Fibroblast of skin of abdomen (primary cell): ENCODE measurements at places on chromosomes 1 and 21.

GRCh38 chr1:15325375-15326085, 78.5 kb downstream of the FHAD1 start:
- no peak for DNase-seq

DNA sequence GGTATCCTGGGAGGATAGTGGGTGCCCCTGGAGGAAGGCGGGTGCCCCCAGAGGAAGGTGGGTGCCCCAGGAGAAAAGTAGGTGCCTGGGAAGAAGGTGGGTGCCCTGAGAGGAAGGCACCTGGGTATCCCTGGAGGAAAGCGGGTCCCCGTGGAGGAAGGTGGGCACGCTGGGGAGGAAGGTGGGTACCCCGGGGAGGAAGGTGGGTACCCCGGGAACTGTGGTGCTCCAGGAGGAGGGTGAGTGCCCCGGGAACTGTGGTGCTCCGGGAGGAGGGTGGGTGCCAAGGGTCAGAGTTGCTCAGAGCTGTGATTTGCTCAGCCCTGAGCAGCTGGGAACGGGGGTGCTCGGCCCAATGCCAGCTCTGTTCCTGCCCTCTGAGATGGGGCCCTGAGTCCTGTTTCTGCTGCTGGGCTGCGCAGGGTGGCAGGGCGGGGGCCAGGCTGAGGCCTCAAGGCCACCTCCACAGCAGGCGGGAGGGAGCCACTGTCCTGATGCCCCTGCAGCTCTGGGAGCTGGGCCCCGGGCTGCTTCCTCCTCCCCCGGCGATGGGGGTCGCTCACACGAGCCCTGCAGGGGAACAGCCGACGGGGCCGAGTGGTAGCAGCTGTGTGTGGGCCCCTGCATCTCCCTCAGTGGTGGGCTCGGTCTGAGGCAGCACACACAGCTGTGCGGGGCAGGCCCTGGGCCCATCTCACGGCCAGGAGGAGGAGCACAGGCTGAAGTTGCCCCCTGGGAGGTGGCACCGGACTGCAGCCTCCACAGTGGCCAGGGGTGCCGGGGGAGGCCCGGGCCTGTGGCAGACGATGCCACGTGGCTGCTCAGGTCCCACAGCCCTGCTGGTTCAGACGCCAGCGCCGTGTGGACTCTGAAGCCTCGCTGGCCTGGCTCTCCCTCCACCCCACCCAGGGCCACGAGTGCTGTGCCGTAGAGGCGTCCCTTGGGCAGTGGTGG, 57.4 kb downstream of the SLX9 start:
- DNase-seq: no peak

DNA sequence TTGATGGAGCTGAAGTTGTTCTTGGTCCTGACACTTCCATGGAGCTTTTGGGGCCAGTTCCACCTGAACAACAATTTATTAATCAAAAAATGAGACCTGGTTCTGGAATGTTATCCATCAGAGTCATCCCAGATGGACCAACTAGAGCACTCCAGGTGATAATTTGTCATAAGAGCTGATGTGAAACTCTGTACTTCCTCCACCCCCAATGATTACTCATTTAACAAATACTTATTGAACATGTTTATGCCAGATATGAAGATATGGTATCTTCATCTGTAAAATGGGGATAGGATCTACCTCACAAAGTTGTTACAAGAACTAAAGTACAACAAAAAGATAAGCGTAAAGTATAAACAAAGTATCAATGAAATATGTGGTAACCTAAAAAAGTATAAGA, 153.2 kb downstream of the VPS13D start:
- no peak for DNase-seq

DNA sequence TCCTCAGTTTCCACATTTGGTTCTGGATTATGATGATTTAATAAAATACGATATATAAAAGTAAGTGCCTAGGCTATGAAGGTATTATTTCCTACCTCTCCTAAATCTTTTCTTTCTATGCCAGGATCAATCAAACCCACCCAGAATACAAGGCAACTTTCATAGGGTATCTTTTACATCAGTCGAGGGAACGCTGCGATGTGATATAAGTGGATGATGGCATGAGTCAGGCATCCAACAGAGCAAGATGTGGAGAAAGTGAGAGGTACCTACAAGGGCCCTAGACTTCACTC, 781 bp downstream of the TTLL7 start:
- DNase-seq: no peak

DNA sequence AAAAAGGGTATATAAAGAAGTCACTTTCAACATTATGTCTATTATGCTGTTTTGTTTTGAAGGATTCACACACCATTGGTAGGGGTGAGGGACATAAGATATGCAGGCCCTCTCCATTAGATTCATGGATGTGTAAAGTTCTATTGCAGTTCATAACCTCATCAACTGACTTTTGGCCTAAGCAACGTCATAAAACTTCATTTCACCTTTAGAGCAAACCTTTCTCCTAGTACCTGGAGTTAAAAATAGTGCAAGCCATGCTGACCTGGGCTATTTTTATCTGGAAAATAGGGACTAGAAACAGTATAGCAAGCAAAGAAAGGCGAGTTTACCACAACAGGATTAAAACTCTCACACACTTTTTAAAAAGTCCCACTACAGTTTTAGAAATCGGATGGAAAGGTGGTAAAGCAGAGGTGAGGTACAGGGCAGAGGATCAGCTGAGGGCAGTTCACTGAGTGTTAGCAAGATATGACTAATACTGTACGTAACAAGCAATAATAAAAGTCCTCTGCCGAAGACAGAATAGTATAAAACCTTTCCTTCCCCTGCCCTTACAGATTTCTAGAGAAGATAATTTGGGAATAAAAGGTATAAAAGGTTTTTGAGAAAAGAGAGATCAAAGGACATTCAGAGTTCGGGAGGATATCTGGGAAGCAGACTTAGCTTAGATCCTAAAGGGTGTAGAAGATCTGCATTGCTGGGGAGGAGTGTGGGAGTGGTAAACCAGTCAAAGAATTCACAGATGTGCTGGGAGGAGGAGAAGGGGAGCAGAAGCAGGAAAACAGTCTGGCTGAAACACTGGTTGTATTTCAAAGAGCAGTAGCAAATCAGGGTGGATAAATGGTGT, 14.3 kb downstream of the EGLN1 start:
- DNase-seq: peak; percentile 44
